ENCODE measurements at places on chromosomes 2 and 18. TPM values are rescaled to one million over a fixed set of nuclear protein-coding genes. Genes with fewer than 3 reads are reported as not detected.

Gene CCDC148
- polyA plus RNA-seq = 5.3 TPM

Gene CNDP2
- 100 TPM for polyA plus RNA-seq

Gene CXCR4
- 53.4 TPM for polyA plus RNA-seq

Gene HDAC4
- 11.3 TPM for polyA plus RNA-seq

Gene AFF3
- polyA plus RNA-seq = 19.0 TPM

Gene ALK
- polyA plus RNA-seq = 0.03 TPM

Gene NABP1
- polyA plus RNA-seq = 21.7 TPM

Gene ANKRD53
- polyA plus RNA-seq = 4.3 TPM

Gene CHRND
- polyA plus RNA-seq = 0.15 TPM

Gene MFSD2B
- 3.9 TPM for polyA plus RNA-seq

Gene PSMA8
- not detected for polyA plus RNA-seq

Gene DNAJC10
- polyA plus RNA-seq = 94.2 TPM

Gene CPO
- polyA plus RNA-seq = 0.39 TPM

Gene RUFY4
- polyA plus RNA-seq = 0.29 TPM

Gene EXOC6B
- 26.3 TPM for polyA plus RNA-seq

Gene MEIS1
- polyA plus RNA-seq = 169 TPM

Gene ZSWIM2
- polyA plus RNA-seq = not detected

Gene WBP1
- polyA plus RNA-seq = 113 TPM

Gene ARHGEF4
- 4.1 TPM for polyA plus RNA-seq

Gene LCT
- polyA plus RNA-seq = 0.05 TPM

- DNase-seq = no peak
Measured at GRCh38 chr18:26710470-26711096, 154.9 kb downstream of the AQP4 start.

DNA sequence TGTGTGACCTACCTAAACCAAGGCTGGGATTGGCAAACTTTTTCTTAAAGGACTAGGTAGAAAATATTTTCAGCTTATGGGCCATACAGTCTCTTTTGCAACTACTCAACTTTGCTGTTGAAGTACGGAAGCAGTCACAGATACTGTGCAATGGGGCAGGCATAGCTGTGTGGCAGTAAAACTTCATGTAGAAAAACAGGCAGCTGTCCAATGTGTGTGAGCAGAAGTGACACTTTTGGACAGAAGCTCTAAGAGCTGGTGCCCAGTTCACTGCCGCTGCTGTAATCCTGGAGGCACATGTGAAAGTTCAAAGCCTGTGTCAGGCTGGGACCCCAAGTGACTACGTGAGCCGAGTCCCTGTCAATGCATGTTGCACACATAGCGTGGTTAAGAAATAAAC lies 46.7 kb downstream of the MAPK4 start:
- no peak for DNase-seq

DNA sequence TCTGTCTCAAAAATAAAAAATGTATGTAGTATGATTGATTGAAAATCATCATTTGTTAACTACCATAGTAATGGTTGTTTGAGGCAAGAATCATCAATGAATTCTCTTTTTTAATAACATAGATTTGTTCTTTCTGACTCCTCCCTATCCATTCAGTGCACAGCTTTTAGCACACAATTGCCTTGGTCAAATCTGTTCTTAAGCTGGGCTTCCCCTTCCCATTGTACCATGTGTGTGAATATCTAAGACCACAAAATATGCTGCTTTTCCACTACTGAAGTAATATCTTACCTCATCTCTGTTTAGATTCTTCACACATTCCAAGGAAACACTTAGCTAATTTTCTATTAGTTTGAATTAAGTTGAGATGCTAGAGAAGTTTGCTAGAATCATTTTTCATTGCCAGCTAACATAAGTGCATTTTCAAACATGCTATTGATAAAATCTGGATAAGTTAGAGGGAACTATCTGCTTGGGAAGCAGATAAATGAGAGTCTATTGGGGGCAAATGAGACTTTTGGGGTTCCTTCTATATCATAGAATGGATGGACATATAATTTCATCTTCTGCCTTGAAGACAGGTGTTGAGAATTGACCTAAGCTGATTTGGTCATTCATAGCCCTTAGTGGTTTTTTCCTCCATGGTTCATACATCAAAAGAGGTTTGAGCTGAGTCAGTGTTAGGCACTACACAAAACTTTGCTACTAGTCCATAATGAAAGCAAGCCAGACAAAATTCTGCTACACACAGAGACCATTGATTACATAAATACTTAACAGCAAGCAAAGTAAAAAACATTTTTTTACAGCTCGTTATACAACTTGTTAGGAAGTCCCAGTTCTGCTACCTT lies 231.9 kb downstream of the PLCL1 start:
- no peak for DNase-seq

GRCh38 chr2:128665113-128665512 lies 346.4 kb upstream of the HS6ST1 start:
- no peak for DNase-seq

DNA sequence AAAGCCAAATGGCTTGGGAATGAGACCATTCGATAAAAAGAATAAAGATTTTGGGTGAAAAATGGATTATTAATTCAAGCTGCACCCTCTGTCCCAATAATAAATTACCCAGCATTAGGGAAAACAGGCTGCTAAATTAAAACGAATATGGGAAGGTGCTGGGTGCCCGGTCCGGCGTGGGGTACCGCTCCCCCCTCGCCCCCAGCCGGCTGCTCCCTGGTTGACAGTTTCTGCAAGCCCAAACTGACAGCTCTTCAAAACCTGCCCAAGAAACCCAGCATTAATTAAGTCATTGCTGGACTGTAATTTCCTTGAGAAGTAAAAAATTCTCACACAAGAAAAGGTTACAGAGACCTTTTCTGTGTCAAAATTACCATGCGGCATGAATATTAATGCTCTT lies 98.6 kb downstream of the PTGR3 start:
- no peak for DNase-seq

- DNase-seq = no peak
Measured at GRCh38 chr2:112335600-112335999, 60.2 kb downstream of the ZC3H6 start.

DNA sequence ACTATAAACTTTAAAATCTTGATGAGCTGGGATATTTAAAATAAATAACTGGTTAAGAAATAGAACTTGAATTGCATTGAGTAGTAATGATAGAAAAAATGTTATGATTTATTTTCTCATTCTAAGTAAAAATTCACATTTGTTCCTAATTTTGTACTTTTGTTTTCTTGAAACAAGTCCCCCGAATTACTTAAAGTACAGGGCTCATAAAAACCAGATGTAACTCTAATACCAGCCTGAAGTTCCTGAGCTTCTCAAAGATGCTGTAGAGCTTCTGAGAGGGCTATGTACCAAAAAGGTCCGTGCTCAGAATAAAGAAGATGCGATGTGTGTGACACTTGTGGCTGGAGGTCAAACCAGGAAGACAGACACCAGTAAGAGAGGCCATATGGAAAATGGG lies 116.1 kb upstream of the TACR1 start:
- DNase-seq = no peak

DNA sequence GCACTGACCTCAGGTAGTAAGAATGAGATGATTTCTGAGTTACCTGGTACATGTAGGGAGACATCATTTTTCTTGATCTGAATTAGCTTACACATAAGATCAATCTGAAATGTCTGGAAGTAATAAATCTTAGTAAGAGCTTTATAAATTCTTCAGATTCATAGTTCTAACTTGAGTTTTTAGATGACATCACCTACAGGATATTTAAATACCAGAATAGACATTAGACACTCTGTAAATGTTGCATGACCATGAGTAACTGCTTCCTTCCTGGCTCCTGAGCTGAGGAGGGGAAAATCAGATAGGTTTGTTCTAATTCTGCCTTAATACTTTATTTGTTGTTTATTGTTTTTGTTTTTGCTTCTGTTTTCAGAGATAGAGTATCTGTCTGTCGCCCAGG lies 181.8 kb downstream of the PHLPP1 start:
- DNase-seq = no peak

- DNase-seq = no peak
Measured at GRCh38 chr2:62208074-62208757, 12.3 kb downstream of the B3GNT2 start.

- no peak for DNase-seq
Measured at GRCh38 chr18:9642799-9643462, 28.6 kb upstream of the PPP4R1 start.

- no peak for DNase-seq
Measured at GRCh38 chr2:169119123-169119760, 49.9 kb downstream of the DHRS9 start.

DNA sequence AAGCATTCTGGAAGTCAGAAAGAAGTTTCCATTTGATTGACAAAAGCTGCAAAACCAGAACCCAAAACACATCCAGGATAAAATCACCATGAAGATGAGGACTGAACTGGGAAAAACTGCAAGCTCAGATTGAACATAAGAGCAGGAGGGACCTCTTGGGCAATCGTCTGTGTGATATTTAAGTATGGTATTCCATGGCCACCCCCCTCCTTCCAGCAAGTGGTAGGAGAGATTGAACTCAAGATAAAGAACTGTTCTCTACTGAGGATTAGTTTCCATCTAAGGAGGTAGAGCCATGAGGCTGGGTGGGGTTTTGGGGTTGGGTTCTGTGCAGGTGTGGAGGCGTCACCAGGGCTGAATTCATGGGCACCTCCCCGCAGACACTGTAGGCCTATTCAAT lies 251.1 kb downstream of the NCKAP5 start:
- no peak for DNase-seq

- DNase-seq = no peak
Measured at GRCh38 chr2:221210686-221211085, 361.4 kb downstream of the EPHA4 start.

- DNase-seq = no peak
Measured at GRCh38 chr2:239993291-239993690, 31.9 kb downstream of the NDUFA10 start.

GRCh38 chr2:191025135-191025534 lies 11.2 kb upstream of the STAT1 start:
- DNase-seq = no peak

GRCh38 chr18:62939433-62939832 lies 224.1 kb downstream of the PHLPP1 start:
- DNase-seq = no peak

DNA sequence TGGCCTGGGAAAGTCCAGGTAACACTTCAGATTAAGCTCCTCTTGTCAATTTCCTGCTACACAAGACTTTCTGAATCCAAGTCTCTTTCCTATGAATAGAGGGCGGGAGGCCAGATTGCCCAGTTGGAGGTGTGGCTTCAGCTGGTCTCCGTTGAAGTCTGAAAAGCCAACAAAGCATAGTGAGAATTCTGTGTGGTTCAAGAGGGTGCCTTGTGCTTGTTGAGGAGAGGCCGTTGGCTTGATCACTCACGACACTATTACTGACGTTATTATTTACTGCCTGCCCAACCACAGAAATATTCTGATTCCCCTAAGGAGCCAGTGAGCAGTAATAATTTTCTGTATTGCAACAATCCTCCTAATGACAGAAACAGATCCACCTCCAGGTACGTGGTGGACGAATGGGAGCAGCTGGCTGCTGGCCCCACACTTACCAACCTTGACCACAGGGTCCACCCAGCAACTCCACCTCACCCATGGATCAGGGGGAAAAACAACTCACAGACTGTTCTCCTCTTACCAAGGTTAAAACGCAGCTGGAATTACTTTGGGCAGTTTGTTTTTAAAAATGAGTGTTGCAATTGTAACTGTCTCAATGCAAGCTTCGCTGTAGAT lies 21.9 kb downstream of the NRP2 start:
- no peak for DNase-seq

DNA sequence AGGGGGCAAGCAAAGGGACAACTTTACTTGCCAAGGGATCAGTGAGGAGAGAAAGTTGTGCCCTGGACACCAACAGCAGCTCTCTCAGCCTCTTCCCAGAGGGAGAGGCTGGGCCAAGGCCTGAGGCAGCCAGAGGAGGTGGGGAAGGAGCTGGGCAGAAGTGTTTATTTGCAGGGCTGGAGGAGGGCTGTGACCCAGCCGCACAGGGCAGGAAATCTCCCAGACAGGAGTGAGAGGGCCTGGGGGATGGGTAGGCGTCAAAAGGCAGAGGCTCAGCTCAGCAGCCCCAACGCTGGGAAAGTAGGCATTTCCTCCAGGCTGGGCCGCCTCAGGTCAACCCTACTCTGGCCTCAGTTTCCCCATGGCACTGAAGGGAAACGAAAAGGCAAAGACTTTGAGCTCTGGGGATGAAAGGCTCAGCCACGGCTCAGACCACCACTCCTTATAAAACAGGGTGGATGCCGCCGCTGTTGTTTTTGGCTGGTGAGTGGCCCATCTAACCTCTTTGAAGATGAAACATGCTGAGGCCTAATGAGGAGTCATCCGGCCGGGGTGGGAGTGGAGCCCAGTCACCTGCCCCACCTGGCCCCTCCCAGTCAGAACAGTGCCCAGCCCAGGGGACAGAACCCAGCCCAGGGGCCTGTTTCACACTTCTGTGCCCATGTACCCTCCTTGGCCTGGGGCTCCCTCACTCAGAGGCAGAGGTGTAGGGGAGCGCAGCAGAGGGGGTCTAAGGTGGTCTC lies 21.9 kb upstream of the SEMA4C start:
- no peak for DNase-seq

DNA sequence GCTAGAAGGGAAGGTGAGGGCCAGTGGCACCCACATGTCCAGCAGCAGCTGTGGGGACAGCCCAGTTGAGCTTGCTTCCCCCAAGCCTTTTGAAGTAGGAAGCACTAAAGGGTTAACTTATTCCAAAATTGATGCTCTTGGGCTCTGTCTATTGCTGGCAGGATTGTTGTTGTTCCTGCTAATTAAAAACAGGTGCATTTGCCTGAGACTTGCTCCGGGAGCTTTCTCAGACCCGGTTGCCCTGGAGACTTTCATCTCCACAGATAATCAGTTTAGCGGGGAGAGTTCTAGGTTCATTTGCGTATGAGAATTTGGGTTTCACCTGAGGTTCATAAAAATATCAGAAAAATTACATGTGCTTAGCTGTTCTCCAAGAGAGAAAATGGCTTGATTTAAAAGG lies 277.3 kb downstream of the LRATD1 start:
- DNase-seq = no peak

GRCh38 chr2:196849895-196850294 lies 40.7 kb upstream of the C2orf66 start:
- no peak for DNase-seq

DNA sequence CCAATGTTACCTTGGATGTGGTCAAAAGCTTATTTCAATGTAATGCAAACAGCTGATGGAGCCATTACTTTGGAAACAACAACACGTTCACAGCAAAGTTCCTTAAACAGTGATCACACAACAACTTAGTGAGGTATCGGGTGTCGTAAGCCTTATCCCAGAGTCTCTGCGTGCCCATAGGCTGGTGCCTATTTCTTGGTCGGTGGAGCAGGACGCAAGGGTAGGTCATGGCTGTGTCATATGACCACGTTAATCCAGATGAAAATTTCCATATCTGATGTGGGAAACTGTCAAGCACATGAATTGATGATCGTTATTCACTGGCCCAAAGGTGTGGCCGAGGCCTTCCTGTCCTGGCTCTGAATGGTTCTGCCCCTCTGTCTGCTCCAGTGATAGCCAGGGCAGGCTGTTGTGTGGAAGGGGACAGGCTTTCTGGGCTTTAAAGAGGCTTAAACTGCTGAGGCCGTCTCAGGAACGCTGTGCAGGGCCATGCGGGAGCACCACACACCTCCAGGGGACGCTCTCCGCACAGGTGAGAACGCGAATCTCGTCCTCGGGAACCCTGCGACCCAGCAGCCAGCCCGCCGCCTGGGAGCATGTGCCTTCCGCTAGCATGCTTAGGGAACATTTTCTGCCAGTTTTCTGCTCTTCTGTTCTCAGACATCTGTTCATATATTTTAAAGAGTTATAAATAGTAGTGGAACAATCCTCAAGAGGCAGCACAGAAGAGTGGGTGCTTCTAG lies 90.6 kb downstream of the KCTD1 start:
- DNase-seq = no peak

- no peak for DNase-seq
Measured at GRCh38 chr18:5475267-5475666, 68.5 kb downstream of the EPB41L3 start.

GRCh38 chr2:207767461-207768167 lies 2.1 kb downstream of the FZD5 start:
- DNase-seq = peak; percentile 34

Data from right lung (tissue), 10 donors.